Body of pancreas (tissue), 4 donors: ENCODE measurements at places on chromosomes 4 and X. TPM values are rescaled to one million over a fixed set of nuclear protein-coding genes. Genes with fewer than 3 reads are reported as not detected.
A peak's percentile ranks its signal among the peaks of the same experiment; 100 is the strongest.

GRCh38 chr4:1907848-1908525 is 36.8 kb downstream of the NSD2 start:
- no peak overlapping the region for H3K4me3 ChIP-seq
- H3K27ac ChIP-seq: no peak overlapping the region
- no peaks in the 10 kb centered on the region for H3K27me3 ChIP-seq
- no peaks in the 10 kb centered on the region for H3K4me1 ChIP-seq
- H3K36me3 ChIP-seq: no peaks in the 10 kb centered on the region
- no peak for DNase-seq

DNA sequence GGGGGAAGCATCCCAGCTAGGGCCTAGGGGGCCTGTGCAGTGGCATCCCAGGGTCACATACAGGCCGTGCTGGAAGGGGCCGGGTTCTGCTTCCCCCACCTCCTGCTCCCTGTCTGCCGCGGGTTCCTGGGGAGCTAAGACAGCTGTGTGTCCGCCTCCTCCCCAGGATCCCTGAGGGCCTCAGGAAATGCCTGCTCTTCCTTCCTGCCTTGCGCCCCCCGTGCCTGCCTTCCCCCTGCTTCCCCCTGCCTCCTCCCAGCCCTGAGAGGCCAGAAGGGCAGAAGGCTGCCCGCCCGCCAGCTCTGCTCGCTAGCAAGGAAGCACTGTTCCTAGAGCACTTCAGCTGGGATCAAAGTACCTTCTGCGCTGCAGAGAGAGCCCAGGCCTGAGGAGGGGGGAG is 2.9 kb upstream of the BGN start:
- H3K27me3 ChIP-seq: no peaks in the 10 kb centered on the region
- H3K36me3 ChIP-seq: no peaks in the 10 kb centered on the region

GRCh38 chr4:7498446-7499200 is 63.9 kb upstream of the PSAPL1 start:
- no peak overlapping the region for H3K4me3 ChIP-seq
- DNase-seq: no peak
- no peak overlapping the region for H3K27ac ChIP-seq
- no peaks in the 10 kb centered on the region for H3K27me3 ChIP-seq
- no peaks in the 10 kb centered on the region for H3K4me1 ChIP-seq

Gene GPR82
- total RNA-seq: not detected

DNA sequence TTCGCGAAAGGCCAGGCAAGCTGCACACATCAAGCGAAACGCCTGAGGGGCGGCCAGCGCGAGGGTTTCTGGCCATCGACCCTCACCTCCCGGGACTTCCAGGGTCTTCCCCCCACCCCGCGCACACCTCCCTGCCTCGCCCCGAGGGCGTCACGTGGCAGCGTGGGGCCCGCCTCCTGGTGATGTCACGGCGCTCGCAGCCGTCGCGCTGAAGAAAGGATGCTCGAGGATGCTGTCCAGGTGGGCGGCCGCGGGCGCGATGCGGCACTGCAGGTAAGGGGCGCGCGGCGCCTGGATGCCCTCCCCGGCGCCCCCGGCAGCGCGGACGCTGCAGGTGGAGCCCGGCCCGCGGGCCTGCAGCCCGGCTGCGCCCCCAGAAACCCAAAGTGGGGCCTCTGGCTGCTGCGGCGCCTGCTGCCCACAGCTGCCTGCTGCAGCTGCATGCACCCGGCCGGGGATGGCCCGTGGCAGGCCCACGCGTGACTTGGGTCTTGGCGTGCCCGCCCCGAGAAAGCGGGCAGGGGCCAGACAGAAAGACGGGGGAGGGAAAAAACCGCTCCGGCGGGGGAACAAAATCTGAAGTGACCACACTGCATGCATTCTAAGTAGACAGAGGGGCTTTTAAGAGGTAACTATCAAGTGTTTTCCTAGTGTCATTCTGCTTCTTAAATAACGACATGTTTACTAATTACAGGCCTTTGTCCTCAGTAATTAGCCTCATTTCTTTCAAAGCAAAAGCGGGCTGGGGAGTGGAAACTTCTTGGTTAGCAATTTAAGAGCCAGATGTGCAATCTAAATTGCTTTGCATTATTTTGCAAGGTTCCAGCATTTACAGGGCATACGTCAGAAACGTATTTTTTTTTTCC is 1.7 kb downstream of the CLCN4 start:
- H3K27me3 ChIP-seq: no peaks in the 10 kb centered on the region
- no peak overlapping the region for H3K27ac ChIP-seq
- no peak overlapping the region for H3K4me3 ChIP-seq
- H3K4me1 ChIP-seq: peaks cover 6% of the 10 kb centered on the region
- no peaks in the 10 kb centered on the region for H3K36me3 ChIP-seq

Gene CWH43
- total RNA-seq: not detected

Gene RNF175
- total RNA-seq: not detected

Gene C1QTNF7
- total RNA-seq: 4.4 TPM

Gene SORBS2
- 218 TPM for total RNA-seq

DNA sequence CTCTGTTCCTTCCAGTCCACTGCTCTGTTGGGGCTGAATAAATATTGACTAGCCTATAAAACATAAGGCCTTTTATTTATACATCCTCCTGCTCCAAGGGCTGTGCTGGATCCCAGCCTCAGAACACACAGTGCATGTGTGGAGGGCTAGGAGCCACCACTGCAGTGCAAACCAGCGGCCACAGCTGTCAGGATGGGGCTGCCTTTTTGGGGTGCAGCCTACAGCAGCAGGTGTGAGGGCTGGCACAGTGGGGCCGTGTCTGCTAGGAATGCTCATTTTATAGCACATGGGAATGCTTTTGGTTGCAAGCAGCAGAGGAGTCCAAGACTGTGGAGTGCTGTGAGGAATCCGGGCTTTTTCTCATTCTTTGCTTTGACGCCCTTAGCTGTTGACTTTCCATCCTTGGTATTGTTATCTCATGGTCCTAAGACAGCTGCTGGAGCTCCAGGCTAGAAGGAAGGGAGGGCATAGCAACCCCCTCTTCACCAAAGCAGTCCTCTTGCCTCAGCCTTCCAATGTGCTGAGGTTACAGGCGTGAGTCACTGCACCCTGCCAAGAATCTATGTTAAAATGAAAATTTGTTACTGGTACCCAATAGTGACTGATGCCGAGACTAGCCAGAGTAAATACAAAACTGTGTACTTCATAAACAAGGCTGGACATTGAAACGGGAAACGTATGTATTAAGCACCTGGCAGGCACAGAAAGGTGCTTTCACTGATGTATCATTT is 334.3 kb upstream of the GATB start:
- DNase-seq: no peak
- no peaks in the 10 kb centered on the region for H3K36me3 ChIP-seq
- H3K27ac ChIP-seq: no peak overlapping the region
- H3K27me3 ChIP-seq: no peaks in the 10 kb centered on the region

DNA sequence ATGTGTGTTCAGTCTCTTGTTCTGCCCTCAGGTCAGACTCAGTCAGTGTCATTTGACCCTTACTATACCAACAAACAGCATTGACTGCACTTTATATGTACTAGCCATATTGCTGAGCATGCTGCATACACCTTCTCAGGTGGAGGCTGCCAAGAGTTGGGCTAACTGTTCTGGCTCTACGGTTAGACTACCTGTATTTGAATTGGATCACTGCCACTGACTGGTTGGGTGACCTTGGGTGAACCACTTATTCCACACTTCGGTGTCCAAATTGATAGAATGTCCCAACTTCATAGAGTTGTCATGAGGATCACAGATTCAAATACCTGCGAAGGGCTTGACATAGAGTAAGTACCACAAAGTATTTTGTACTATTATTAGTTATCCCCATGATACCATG is 91.2 kb upstream of the GPR50 start:
- DNase-seq: peak; percentile 63
- no peaks in the 10 kb centered on the region for H3K27me3 ChIP-seq
- H3K27ac ChIP-seq: no peak overlapping the region

Gene USP9X
- total RNA-seq: 58.4 TPM

DNA sequence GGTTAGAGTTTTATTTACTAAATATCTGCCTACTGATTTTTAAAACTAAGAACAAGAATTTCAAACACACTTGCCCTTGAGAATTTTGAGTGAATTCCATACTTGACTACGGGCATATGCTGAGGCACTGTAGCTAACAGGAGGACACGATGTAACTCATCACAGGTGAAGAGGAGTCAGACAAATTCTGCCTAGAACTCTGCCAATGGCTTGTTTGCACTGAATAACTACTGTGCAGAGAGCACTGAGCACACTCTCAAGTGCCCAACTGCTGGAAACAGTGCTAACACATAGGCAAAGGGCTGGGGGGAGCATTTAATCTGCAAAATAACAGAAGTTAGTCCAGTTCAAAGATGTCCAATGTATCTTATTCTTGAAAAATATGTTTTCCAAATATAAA is 104.4 kb downstream of the WDFY3 start:
- peaks cover 3% of the 10 kb centered on the region for H3K36me3 ChIP-seq
- H3K4me3 ChIP-seq: no peak overlapping the region
- peaks cover 5% of the 10 kb centered on the region for H3K4me1 ChIP-seq
- DNase-seq: no peak
- no peak overlapping the region for H3K27ac ChIP-seq

DNA sequence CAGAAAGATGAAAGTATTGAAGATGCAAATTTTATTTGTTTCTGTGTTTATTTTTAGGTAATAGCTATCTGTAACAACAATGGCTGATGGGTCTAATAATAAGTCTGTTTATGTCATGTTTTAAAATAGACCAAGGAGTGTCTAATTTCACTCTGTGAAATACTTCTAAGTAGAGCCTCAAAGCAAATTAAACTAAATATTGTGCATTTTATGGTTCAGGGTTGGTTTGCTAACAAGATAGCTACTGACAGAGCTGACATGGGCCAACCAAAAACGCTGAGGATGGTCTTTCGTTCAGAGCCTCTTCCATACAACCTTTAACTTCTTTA is 437.6 kb upstream of the CTSO start:
- no peak for DNase-seq
- H3K36me3 ChIP-seq: no peaks in the 10 kb centered on the region
- H3K27me3 ChIP-seq: no peaks in the 10 kb centered on the region

- DNase-seq: no peak
- no peaks in the 10 kb centered on the region for H3K27me3 ChIP-seq
- no peak overlapping the region for H3K4me3 ChIP-seq
- H3K36me3 ChIP-seq: no peaks in the 10 kb centered on the region
These were observed 260.1 kb downstream of the EVC2 start for GRCh38 chr4:5448221-5448620.

DNA sequence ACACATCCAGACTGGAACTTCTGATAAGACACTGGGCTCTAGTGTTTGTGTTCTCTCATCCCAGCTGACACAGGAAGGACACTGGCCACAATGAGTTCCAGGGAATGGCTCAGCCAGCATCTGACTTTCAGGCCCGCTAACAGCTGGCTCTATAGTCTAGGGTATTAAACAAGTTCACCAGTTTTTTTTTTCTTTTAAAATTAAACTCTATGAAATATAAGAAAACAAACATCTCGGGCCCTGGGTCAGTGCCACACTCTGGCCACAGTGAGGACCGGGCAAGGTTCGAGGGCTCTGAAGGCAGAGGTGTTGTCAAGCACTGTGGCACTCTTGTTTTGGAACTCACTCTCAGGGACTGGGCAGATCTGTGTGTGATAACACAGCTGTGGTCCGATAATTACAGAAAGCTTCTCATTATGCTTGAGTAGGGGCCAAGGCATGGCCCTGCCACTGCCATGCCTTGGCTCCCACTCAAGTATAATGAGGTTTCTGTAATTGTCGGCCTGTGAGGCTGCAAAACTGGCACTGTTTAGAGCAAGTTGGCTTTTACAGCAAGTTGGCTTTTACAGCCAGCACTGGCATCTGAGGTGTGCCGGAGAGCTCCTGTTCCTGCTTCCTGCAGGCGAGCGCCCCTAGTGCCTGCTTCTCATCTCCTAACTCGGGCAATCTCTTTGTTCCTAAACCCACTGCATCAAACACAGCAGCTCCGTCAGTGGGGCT is 62.8 kb downstream of the PPP1R2C start:
- H3K36me3 ChIP-seq: no peaks in the 10 kb centered on the region
- peaks cover 14% of the 10 kb centered on the region for H3K4me1 ChIP-seq
- H3K27ac ChIP-seq: no peak overlapping the region
- H3K4me3 ChIP-seq: no peak overlapping the region
- peak; percentile 82 for DNase-seq

DNA sequence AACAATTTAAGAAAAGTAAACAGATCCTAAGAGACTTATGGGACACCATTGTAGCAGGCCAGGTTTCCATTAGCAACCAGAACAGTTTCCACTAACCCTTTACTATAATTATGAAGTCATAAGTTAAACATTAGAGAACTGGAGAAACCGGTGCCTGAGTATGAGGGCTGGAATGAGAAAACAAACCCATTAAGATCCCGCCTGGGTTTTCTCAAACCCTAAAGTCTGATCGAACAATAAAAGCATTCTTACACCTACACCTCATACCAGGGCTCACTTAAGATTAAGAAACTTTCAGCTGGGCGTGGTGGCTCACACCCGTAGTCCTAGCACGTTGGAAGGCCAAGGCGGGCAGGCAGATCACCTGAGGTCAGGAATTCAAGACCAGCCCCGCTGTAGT is 13.7 kb upstream of the DHX15 start:
- H3K4me1 ChIP-seq: peaks cover 41% of the 10 kb centered on the region
- peak; percentile 83 for DNase-seq
- H3K27me3 ChIP-seq: no peaks in the 10 kb centered on the region
- H3K4me3 ChIP-seq: no peak overlapping the region
- no peaks in the 10 kb centered on the region for H3K36me3 ChIP-seq

Gene ERAS
- total RNA-seq: not detected

DNA sequence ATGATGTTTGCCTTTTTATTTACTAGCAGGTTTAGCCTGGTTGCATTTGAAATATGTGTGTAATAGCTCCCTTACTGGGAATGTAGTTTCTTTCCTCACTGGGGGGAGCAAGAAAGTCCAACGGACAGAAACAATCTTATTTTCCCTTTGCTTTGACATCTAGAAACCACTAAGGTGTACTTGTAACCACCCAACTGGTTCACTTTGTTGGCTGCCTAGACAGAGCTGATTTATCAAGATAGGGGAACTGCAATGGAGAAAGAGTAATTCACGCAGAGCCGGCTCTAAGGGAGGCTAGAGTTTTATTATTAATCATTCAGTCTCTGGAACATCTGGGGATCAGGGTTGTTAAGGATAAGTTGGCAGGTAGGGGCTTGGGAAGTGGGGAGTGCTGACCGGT is 30.3 kb downstream of the XG start:
- no peaks in the 10 kb centered on the region for H3K27me3 ChIP-seq
- no peaks in the 10 kb centered on the region for H3K36me3 ChIP-seq
- no peak for DNase-seq
- peaks cover 13% of the 10 kb centered on the region for H3K4me1 ChIP-seq
- no peak overlapping the region for H3K4me3 ChIP-seq
- H3K27ac ChIP-seq: no peak overlapping the region

DNA sequence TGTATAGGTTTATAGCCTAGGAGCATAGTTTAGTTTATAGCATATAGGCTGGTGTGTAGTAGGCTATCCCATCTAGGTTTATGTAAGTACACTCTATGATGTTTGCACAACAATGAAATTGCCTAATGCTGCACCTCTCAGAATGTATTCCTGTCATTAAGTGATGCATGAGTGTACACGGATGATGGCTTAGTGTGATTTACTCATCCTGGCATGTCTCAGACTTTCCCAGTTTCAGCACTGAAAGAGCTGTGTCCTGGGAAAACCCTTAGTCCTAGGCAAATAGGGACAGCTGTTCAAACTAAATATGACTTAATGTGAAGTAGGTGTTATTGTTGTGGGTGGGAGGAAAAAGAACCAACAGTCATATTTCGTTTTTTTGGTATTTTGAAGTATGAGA is 264.9 kb upstream of the MAGEB18 start:
- DNase-seq: peak; percentile 13
- H3K36me3 ChIP-seq: no peaks in the 10 kb centered on the region
- H3K4me1 ChIP-seq: no peaks in the 10 kb centered on the region
- H3K27ac ChIP-seq: peak overlapping the region; percentile 58

Gene SLC4A4
- 334 TPM for total RNA-seq

Gene GAGE13
- total RNA-seq: not detected

GRCh38 chr4:185232370-185232769 is 23.0 kb downstream of the SNX25 start:
- H3K27ac ChIP-seq: peak overlapping the region; percentile 27
- H3K4me1 ChIP-seq: peaks cover 32% of the 10 kb centered on the region
- H3K4me3 ChIP-seq: no peak overlapping the region
- DNase-seq: no peak
- no peaks in the 10 kb centered on the region for H3K27me3 ChIP-seq
- H3K36me3 ChIP-seq: no peaks in the 10 kb centered on the region
